ENCODE measurements at places on chromosomes 13 and 19.

DNA sequence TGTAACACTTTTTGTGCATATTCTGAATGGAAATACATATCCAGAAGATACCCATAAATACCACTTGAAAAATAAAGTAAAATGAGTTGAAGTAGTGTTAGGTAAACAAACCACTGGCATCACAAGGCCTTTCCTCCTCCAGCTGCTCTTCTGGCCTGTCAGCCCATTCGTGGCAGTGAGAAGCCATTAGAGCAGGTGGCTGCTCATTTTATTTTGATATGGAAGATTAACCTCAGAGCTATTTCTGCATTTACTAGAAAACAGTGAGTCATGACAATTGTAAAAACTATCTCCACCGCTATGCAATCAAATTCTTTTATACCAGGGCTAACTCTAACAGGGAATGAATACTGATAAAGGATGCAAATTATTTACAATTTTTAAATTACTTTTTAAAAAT lies 2898.1 kb downstream of the PCDH9 start:
- no peak for DNase-seq

- DNase-seq = peak; percentile 100
Observed at GRCh38 chr19:50341091-50341564, 12.0 kb upstream of the KCNC3 start.

DNA sequence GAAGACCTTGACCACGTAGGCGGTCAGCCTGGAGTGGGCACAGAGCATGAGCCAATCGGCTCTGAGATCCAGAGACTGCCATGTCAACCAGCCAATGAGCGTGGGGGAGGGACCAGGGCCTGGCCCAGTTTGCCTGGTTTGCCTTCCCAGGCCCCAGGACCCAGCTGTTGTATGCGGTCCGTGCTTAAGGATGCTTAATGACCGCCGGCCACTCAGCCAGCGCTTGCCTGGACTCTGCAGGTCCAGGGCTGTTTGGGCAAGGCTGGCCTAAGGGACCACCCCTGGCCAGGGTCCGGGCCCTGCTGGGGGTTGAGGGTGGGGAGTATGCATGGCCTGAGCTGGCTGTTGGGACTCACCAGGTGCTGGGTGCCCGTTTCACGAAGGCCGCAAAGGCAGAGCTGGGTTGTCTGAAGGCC lies 23.1 kb upstream of the TNFSF14 start:
- DNase-seq = no peak

- no peak for DNase-seq
Observed at GRCh38 chr19:7356899-7357627, 8.3 kb downstream of the ARHGEF18 start.

- DNase-seq = no peak
Observed at GRCh38 chr13:36758345-36758744, 60.7 kb upstream of the RFXAP start.

DNA sequence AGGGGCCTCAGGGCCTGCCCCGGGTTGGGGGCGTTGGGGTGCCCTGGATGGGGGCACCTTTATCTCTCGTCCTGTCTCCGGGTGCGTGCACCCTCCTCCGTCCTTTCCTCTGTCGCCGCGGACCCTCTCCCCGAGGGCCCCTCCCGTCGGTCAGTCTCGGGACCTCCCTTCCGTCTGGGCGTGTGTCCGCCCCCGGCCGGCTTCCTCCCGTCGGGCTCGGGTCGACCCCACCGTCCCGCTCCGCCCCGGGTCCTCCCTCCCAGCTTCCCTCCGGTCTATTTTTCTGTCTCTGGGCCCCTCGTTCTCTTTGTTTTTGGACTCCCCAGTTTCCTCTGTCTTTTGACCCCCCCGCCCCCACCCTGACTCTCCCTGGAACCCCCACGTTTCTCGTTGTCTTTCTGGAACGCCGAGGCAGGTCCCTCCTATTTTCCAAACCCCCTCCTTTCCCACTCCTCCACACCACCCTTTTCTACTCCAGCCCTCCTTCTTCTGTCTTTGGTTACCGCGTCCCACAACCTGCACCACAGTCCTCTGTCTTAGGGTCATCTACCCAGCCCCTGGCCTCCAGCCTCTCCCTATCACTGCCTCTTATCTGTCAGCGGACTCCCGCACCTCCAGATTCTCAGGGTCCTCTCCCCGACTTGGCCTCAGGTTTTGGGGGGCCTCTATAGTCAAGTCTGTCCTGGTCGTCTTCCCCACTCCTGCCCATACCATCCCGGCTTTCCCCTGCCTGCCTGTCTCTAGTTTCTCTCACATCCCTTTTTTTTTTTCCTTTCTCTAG lies 757 bp downstream of the EGLN2 start:
- DNase-seq = no peak

- no peak for DNase-seq
Observed at GRCh38 chr13:110797230-110797877, 83.9 kb downstream of the ING1 start.

- no peak for DNase-seq
Observed at GRCh38 chr19:31317093-31317492, 32.1 kb downstream of the TSHZ3 start.

- no peak for DNase-seq
Observed at GRCh38 chr19:32459204-32459865, 53.8 kb downstream of the DPY19L3 start.

GRCh38 chr13:43848001-43848649 lies 31.4 kb downstream of the CCDC122 start:
- DNase-seq = peak; percentile 93

- no peak for DNase-seq
Observed at GRCh38 chr19:2021453-2022140, 6.1 kb upstream of the BTBD2 start.

GRCh38 chr13:72792640-72793039 lies 10.7 kb downstream of the PIBF1 start:
- no peak for DNase-seq
